ENCODE measurements at places on chromosomes 7 and 10. TPM values are rescaled to one million over a fixed set of nuclear protein-coding genes. Genes with fewer than 3 reads are reported as not detected.

Gene AS3MT
- total RNA-seq, result 0.79 TPM

Gene TRRAP
- total RNA-seq, result 44.5 TPM

Gene GHRHR
- not detected for total RNA-seq

Gene ZYX
- total RNA-seq, result 144 TPM

Gene PAPSS2
- total RNA-seq, result 14.6 TPM

Gene FRMPD2
- total RNA-seq, result 0.30 TPM

DNA sequence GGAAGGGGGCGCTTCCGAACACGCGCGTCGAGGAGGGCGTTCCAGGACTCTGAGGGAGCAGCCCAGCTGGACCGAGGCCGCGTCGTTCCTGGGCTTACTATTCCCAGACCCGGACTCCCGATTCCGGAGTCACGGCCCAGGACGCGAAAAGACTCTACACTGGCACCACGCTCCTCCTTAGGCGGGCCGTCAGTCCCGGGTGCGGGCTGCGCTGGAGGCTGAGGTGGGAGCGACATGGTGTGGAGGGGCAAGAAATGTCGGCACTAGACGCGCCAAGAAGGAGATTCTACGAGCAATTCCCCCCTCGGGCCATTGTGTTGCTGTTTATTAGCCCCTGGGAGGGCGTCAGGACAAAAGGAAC is 584 bp upstream of the RUNDC3B start:
- no peak for DNase-seq

DNA sequence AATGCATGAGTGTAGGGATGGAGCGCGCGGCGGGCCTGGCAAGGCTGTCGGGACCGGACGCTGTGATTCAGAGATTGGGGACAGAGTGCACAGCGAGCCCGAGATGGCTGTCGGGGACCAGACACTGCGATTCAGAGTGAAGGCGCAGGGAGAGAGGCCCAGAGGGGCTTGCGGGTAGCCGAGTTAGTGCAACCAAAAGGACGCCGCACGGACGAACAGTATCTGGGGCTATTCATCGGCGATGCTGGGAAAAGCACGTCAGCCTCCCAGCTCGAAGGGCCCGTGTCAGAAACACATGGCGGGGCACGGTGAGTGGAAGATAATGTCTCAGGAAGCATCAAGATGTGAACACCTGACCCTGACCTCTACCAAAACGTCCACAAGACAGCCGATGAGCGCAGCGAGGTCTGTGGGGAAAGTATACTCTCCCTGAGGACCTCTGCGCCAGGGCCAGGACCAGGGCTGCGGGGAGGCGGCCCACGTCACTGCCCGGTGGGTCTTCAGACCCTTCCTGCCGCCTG is 215.8 kb downstream of the ZMYND11 start:
- no peak for DNase-seq

GRCh38 chr7:20735346-20736065 is 51.2 kb downstream of the SP8 start:
- no peak for DNase-seq

DNA sequence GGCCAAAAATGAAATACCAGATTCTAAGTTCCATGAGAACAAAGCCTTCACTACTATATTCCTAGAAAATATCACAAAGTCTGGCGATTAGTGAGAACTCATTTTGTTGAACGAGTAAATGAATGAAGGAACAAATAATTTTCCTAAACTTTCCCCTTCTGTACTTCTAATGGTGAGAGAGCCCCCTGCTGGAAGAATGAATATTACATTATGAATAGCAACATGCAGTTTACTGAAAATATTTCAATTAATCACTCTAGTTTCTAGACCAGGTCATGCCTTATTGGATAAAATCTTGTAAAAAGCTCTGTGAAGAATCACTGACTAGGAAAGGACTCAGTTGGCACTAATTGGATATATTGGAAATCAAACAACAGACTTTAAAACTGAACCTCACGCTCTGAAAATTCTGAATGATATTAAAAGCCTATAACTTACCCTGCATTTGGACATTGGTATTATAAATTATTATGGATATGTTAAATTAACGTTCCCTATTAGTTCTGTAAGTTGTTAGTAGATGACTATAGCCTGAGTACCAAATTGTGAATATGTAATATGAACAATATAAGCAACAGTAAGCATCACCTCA is 32.4 kb upstream of the MTPN start:
- peak; percentile 22 for DNase-seq

- no peak for DNase-seq
These were observed 30.0 kb upstream of the VDAC2 start for GRCh38 chr10:75180592-75180991.

DNA sequence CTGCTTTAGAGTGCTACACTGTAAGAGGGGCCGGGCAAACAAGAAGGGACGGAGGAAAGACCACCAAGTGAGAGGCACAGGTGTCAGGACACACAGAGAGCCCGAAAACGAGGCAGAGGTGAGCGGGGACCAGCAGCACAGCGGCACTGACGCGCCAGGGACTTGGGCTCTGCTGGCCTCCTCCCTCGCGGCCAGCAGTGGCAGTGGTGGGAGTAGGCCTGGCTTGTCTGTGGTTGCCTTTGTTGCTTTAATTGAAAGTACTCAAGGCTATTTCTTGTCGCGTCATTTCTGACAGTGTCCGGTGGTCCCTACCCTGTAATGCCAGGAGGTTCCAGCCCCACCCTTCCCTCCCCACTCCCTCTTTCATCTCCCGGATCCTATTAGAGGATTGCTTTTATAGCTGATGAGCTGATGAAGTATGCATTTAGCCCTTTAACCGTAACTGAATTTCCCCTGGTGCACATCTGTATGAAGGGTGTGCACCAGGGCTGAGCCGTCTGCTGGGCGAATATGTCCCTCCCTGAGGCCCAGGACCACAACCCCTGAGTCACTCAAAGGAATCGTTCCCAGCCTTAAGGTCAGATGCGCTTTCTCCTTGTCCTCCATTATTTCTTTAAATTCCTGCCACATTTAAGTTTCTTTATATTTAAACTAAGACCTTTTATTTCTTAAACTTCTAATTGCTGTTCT is 39.5 kb upstream of the FAM20C start:
- DNase-seq, result no peak

GRCh38 chr7:8113184-8113583 is 144.6 kb downstream of the GLCCI1 start:
- no peak for DNase-seq

DNA sequence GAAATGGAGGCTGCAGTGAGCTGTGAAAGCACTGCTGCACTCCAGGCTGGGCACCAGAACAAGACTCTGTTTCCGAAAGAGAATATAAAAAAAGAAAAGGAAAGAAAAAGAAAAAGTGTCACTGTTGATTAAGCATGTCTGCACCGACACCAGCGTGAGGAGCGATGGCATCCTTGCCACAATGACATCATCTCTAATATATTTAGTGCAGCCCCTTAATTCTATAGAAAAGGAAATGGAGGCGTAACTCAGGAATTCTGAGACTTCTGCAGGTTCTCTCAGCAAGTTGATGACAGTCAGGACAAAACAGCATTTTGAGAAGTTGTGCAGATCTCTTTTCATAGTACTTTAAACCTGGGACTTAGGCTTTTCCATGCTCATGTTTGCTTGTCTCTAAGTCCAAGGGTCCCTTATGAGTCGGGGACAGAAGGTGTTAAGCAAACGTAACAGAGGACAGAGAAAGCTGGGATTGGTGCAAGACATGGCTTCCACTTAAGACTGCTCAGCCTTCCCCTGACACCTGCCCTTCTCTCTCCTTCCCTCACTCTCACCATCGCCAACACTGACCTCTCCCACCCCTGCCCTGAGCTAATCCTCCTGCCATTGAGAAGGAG is 16.9 kb upstream of the ANKRD1 start:
- DNase-seq, result no peak

- DNase-seq, result no peak
These were observed 253.5 kb upstream of the PRKCQ start for GRCh38 chr10:6833458-6834011.
